ENCODE measurements at places on chromosomes 1 and 21. TPM values are rescaled to one million over a fixed set of nuclear protein-coding genes. Genes with fewer than 3 reads are reported as not detected.

DNA sequence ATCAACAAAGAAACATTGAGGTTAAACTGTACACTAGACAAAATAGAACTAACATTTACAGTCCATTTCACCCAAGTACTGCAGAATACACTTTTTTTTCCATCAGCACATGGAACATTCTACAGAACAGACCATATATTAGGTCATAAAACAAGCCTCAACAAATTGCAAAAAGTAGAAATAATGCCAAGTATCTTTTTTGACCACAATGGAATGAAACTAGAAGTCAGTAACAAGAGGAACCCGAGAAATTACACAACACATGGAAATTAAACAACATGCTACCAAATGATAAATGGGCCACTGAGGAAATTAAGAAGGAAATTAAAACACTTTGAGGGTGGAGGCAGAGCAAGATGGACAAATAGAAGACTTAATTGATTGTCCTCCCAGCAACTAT is 8.4 kb upstream of the C1orf185 start:
- no peak for DNase-seq
- no peaks in the 10 kb centered on the region for H3K4me1 ChIP-seq
- H3K4me3 ChIP-seq = no peak overlapping the region
- peaks cover 15% of the 10 kb centered on the region for H3K27me3 ChIP-seq
- H3K36me3 ChIP-seq = no peaks in the 10 kb centered on the region

GRCh38 chr1:163737261-163737660 is 415.5 kb downstream of the NUF2 start:
- no peaks in the 10 kb centered on the region for H3K36me3 ChIP-seq
- H3K4me1 ChIP-seq = no peaks in the 10 kb centered on the region
- no peak overlapping the region for H3K4me3 ChIP-seq
- no peak for DNase-seq
- no peaks in the 10 kb centered on the region for H3K27me3 ChIP-seq

Gene S100A4
- total RNA-seq = 61.0 TPM

Gene OR2T33
- not detected for total RNA-seq

DNA sequence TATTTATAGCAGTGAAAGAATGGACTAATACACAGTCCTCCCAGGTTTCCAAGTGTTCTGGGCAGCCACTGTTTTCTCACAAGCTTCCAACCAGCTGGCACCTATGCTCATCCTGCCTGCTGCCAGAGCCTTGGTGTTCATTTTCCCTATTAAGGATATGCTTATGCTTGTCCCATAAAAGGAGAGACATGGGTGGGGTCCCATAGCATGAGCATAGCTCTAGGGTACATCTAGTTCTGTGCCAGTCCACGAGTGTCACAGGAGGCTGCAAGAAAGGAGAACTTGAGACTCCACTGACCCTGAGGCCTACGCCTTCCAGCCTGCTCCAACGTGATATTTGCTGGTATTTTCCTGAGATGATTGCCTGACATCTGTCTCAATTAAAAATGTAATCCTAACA is 192.4 kb upstream of the PTGFR start:
- H3K27me3 ChIP-seq = no peaks in the 10 kb centered on the region
- no peaks in the 10 kb centered on the region for H3K4me1 ChIP-seq
- no peak for DNase-seq
- no peak overlapping the region for H3K4me3 ChIP-seq
- no peak overlapping the region for H3K27ac ChIP-seq
- H3K36me3 ChIP-seq = no peaks in the 10 kb centered on the region

Gene INAVA
- 37.6 TPM for total RNA-seq

Gene MRPL24
- total RNA-seq = 58.6 TPM

Gene GBP6
- total RNA-seq = 0.29 TPM

DNA sequence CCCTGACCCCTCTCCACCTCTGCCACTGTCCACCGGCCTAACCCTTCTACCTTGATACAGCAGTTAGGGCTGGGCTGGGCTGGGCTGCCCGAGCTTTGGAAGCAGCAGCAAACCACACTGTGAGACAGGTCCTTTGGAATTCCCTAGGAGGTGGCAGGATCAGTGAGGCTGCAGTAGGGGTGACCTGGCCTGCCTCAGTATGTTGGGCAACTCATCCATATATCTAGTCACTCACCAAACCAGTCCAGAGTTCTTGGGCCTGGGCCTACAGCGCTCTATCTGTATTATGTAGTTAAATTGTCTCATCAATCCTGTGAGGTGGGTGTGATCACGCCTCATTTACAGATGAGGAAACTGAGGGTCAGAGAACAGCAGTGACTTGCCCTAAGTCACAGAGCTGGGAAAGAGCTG is 13.3 kb upstream of the SYNC start:
- H3K27ac ChIP-seq = peak overlapping the region; percentile 96
- no peaks in the 10 kb centered on the region for H3K27me3 ChIP-seq
- H3K36me3 ChIP-seq = no peaks in the 10 kb centered on the region
- H3K4me3 ChIP-seq = peak overlapping the region; percentile 62

GRCh38 chr1:175158170-175158591 is 34.4 kb downstream of the KIAA0040 start:
- H3K27me3 ChIP-seq = peaks cover 17% of the 10 kb centered on the region
- no peak overlapping the region for H3K4me3 ChIP-seq
- H3K36me3 ChIP-seq = no peaks in the 10 kb centered on the region
- no peak for DNase-seq
- no peaks in the 10 kb centered on the region for H3K4me1 ChIP-seq
- H3K27ac ChIP-seq = peak overlapping the region; percentile 70

Gene FMO1
- total RNA-seq = 1.8 TPM

Gene FCRL5
- total RNA-seq = not detected

Gene NPPB
- 0.71 TPM for total RNA-seq

- no peak overlapping the region for H3K4me3 ChIP-seq
- no peaks in the 10 kb centered on the region for H3K27me3 ChIP-seq
- no peaks in the 10 kb centered on the region for H3K36me3 ChIP-seq
- H3K27ac ChIP-seq = no peak overlapping the region
- peaks cover 9% of the 10 kb centered on the region for H3K4me1 ChIP-seq
Observed at GRCh38 chr1:210688512-210689234, 360.0 kb downstream of the HHAT start.

GRCh38 chr1:96721053-96721415 is 550 bp upstream of the PTBP2 start:
- peak overlapping the region; percentile 93 for H3K27ac ChIP-seq
- DNase-seq = no peak
- H3K4me3 ChIP-seq = peak overlapping the region; percentile 96
- no peaks in the 10 kb centered on the region for H3K27me3 ChIP-seq

DNA sequence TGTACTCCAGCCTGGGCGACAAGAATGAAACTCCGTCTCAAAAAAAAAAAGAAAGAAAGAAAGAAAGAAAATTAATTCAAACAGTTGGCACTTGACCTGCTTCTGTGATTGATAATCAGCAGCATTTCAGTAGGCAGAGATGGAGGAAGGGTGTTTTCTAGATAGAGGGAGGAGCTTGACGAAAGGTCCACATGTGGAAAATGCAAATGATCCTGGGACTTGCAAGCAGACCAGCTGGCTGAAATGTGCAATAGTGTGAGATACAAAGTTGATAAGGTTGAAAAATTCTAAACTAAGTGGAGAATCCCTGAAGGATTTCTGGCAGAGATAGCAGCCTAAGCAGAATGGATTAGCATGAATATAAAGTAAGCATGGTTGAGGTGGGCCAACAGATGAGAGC is 4.2 kb downstream of the ELAPOR1 start:
- H3K4me3 ChIP-seq = no peak overlapping the region
- no peak overlapping the region for H3K27ac ChIP-seq
- peaks cover 50% of the 10 kb centered on the region for H3K27me3 ChIP-seq
- no peaks in the 10 kb centered on the region for H3K36me3 ChIP-seq
- no peaks in the 10 kb centered on the region for H3K4me1 ChIP-seq
- no peak for DNase-seq

Gene DNASE2B
- total RNA-seq = not detected

- no peak for DNase-seq
- H3K36me3 ChIP-seq = no peaks in the 10 kb centered on the region
- peaks cover 26% of the 10 kb centered on the region for H3K27me3 ChIP-seq
Observed at GRCh38 chr1:50110151-50110550, 1.4 kb downstream of the ELAVL4 start.

Gene SPRR2D
- total RNA-seq = not detected

Gene DMAP1
- total RNA-seq = 54.6 TPM

DNA sequence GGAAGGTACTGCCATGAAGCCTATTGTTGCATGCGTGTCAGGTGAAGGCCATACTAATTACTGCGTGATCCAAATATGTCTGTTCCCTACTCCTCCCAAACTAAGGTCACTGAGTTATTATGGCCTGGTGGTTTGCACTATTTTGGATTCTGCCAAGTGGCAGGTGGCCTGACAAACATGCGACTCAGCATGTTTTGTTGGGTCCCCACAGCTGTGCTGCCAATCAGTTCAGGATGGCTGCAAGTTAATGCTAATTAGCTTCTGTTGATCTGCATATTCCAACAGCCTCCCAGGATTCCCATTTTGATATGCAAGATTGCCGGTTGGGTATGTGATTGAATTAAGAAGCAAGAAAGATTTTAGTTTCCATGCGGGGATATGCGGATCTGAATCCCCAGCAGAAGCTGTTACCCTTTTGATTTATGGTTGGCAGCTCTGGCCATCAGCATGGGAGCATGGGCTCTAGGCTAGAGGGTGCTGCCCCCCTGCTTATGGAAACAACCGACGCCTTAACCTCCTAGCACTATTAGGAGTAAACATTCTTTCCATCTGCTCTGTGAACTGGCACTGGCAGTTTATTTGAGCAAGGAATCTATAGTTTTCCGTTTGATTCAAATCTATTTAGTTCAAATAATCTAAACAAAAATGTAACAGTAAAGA is 429.8 kb upstream of the C1orf87 start:
- no peaks in the 10 kb centered on the region for H3K4me1 ChIP-seq
- no peak overlapping the region for H3K27ac ChIP-seq
- H3K4me3 ChIP-seq = no peak overlapping the region
- DNase-seq = no peak
- peaks cover 11% of the 10 kb centered on the region for H3K27me3 ChIP-seq

DNA sequence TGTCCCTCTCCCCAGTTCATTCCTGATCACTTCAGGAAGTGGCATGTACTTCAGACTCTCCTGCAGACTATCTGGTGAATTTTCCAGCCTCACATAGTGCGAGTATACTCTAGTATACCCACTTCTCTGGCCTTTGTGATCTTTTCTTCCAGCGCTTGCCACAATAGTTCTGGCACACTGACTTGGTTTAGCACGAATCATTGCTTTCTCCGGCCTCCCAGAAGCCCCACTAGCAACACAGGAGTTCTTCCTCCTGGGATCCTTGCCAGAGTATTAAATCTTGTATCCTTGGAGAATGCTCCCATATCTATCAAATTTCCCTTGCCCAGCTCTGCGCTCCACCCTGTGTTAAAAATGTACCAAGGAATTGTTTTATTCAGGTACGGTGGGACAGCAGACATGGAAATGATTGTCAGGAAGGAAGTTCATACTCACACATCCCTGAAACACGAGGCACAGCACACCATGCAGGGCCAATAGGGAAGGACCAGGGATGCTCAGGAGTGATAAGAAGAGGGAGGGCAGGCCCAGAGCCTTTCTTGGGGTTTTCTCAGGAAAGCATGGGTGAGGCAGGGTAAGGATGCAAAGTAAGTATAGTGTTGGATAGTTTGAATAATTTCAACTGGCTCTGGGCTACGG is 136.7 kb downstream of the ADSS2 start:
- H3K36me3 ChIP-seq = no peaks in the 10 kb centered on the region
- H3K27me3 ChIP-seq = no peaks in the 10 kb centered on the region
- no peak overlapping the region for H3K4me3 ChIP-seq
- no peak for DNase-seq
- no peaks in the 10 kb centered on the region for H3K4me1 ChIP-seq

Gene ZNF683
- total RNA-seq = not detected

Gene IL12RB2
- 0.69 TPM for total RNA-seq

DNA sequence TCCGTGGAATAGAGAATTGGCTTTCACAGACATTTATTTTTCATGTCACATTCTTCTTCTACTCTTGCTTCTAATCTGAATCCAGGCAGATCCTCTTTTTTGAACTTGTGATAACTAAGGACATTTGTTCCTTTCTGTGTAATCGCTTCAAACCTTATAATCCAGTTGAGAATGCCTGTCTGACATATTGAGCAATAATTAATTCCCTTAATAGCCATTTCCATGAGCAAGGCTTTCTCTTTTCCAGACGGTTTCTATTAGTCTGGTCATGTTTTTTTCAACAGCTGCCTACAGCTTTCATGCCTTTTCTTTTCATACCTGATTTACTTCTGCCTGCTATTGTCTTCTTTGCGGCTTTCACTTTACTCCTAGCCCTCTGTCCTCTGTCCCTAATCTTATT is 163.4 kb downstream of the CYYR1 start:
- DNase-seq = no peak
- no peak overlapping the region for H3K4me3 ChIP-seq

Gene JAM2
- 10.0 TPM for total RNA-seq
